ENCODE measurements at places on chromosomes 12 and 14.

DNA sequence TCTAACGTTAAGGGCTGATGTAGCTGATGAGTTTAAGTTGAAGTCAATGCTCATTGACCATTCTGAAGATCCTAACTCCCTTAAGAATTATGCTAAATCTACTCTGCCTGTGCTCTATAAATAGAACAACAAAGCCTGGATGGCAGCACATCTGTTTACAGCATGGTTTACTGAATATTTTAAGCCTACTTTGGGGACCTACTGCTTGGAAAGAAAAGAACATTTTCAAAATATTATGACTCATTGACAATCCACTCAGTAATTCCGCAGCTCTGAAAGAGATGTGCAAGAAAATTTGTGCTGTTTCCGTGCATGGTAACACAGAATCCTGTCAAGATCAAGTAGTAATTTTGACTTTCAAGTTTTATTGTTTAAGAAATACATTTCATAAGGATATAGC, 35.0 kb upstream of the NAV3 start:
- no peak for DNase-seq

GRCh38 chr14:69096781-69097475, 56.0 kb downstream of the DCAF5 start:
- no peak for DNase-seq

DNA sequence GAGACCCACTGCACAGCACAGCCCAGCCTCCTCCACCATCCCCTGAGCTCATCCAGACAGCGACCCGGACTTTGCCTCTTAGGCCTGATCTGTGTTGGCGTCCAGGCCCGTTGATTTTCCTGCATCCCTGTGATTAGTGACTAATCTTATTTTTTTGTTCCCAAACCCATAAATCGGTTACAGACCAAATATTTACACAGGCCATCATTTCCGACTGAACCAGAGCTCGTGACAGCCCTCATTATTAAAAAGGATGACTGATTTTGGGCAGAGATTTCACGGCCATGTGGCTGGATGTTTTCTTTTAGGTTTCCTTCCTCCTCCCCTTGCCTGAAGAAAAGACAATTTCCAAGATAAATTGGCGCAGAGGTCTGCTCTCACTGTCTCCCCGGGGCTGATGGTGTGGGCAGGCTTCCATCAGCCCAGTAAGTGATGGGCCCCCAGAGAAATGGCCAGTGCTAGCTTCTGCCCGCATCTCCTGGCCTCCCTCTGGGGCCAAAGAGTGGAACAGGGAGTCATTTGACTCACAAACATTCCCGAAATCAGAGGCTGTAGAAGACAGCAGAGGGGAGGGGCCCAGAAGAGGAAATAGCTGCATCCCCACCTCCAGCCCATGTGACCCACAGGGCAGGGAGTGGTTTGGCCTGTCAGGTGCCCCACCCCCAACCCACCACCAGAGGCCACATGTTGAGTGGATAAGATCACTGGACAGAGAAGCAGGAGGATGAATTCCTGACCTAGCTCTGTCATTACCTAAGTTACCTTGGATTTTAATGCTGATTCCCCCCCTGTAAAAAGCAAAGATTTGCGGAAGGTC, 283.5 kb downstream of the KSR2 start:
- DNase-seq, result no peak

DNA sequence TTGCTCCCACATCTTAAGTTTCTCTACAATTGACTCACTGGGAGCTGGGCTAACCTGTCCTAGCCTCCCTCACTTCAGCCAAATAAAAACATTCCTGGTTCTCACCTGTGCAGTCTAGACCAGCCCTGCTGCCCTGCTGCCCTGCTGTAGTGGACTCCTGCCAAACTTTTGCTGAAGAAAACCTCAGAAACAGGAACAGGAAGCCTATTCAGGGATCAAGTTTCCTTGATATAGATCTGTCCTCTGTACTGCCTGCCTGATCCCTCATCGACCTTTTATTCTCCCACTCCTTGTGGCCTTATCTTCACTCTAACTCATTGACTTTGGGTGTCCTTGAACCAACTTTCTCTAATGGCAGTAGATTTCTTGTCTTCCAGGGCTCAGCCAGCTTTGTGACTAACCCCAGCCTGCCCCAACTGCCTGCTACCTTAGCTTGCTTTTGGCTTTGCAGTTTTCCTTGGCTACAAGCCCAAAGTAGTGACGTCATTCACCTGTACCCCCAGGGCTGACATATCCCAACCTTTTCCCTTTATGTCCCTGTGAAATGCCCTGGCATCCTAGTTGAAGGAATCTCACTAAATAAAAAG, 234.8 kb downstream of the DUSP6 start:
- DNase-seq, result no peak

- DNase-seq, result no peak
Observed at GRCh38 chr12:117033382-117034221, 65.6 kb downstream of the TESC start.

GRCh38 chr12:123533672-123534643, at the start of gene RILPL1:
Gene RILPL1 (minus strand): TSS chr12:123533719. CDS start chr12:123533482, 237 bp downstream.
- peak; percentile 26 for DNase-seq

DNA sequence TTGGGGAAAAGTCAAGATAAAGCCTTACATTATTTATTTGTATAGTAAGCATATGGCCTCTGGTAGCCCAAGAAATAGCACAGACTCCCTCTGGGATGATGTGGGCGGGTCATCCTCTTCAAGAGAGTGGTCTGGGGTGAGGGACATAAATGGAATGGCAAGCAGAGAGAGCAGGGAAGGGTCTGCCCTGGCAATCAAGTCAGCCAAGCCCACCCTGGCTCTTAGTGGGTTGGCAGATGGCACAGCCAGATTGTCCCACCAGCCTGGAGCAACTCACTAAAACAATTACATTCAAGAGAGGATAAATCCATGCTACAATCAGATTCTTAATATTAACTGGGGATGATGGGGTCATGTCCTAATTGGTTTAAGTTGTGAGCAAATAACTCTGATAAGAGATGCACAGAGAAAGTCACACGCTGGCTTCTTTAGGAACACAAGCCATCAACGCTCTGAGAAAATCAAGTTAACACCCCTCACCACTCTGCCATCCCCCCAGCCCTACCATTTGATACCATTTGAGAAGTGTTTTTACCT, 2.8 kb upstream of the PELI2 start:
- DNase-seq, result no peak

GRCh38 chr12:93121729-93122488, 192.8 kb upstream of the EEA1 start:
- DNase-seq, result no peak

GRCh38 chr14:76955575-76956315, 72.8 kb downstream of the IRF2BPL start:
- DNase-seq, result peak; percentile 78

DNA sequence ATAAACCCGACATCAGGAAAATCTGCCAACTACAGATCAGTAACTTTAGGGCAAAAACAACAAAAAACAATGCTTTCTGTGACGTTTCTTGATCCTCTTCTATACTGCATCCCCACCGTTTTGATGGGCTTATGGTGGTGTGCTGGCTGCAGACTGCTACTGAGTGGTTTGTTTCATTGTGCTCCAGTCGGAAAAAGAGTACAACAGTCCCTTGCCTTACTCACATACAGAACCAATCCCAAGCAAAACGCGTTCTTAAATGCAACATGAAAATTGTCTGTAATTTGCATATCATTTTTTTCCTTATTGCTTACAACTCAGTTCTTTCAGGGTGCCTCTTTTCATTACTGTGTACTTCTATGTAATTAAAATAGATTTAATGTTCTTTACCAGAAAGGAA, 2.3 kb downstream of the ETV6 start:
- DNase-seq, result no peak

DNA sequence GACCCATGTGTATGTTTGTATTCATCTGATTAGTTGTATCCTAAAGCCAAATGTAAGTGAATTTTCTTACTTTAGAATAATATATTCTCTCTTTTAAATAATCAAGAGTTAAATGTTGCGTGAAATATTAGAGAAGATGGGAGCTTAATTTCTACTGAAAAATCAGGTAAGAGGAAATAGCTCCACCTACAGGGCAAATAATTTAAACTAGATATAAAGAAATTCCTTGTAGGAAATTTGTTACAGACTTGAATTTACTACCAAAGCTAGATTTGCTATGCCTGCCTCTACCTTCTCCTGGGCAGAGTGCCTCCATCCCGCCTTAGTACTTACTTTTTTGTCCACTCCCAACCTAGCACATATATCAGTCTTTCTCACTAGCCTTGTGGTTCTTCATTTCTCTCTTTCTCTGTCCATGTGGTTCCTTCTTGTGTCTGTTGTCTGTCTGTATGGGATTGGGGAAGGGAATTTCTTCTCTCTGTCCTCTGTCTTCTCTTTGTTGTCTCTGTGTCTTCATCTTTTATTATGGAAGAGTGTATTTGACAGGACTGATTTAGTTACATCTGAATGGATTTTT, 44.7 kb downstream of the PALS1 start:
- no peak for DNase-seq

DNA sequence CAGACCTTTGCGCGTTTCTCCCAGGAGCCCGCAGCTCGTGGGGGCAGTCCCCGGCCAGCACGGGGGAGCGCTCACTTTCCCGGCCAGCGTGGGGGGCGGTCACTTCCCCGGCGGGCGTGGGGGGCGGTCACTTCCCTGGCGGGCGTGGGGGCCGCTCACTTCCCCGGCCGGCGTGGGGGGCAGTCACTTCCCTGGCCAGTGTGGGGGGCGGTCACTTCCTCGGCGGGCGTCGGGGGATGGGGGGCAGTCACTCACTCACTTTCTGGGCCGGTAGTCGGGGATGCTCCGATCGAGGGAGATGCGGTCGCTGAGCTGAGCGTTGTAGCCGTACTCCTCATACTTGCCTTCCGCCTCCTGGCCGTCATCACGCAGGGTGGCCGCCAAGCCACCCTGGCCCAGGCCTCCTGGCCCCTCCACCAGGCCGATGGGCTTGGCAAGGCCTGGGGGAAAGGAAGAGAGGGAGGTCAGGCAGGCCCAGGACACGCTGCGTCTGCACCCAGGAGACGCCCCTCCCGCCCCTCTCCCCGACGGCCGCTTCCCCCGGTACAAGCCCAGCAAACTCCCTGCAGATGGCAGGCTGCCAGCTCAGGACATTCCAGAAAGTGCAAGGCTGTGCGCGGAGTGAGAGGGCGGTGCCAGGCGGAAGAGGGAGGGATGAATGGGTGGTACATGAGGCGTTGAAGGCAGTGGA, 43.3 kb downstream of the GALNT9 start:
- DNase-seq, result no peak

- no peak for DNase-seq
Observed at GRCh38 chr12:38161123-38162000, 155.2 kb upstream of the ALG10B start.

DNA sequence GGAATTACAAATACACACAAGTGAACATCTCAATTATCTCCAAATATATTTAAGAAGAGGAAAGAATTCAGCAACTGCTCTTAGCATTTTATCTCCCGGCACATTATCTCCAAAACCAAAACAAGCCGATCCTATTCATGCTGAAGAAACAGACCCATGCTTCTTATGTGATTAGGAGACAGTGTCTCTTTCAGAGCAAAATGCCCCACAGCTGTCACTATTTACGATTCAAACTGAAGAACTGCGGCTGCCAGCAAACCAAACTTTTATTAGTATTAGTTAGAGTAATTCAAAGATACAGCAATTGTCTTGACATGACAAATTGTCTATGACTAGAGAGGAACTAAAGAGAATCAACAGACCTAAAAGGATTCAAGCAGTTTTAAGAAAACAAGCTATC, 79.4 kb downstream of the SETD3 start:
- no peak for DNase-seq

DNA sequence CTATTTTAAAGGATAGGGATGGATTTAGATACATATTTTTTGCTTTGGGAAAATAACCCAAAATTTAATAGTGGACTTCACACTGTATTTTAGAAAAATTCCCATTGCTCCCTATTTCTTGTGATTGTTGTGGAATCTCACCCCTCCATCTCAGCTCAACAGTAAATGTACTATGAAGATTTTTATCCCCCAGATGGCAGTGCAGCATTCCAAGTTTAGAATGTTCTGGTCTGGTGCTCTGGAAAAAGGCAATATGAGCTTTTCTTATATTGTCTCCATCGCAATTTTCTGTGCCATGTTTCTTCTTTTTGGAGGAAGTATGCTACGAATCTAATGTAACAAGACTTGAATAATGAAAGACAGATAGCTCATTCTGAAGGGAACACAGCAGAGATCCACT, 471.7 kb upstream of the SYT1 start:
- no peak for DNase-seq

GRCh38 chr12:121538699-121539061, 42.1 kb downstream of the KDM2B start:
- DNase-seq, result peak; percentile 30

GRCh38 chr14:80982711-80983110, 27.3 kb downstream of the TSHR start:
- no peak for DNase-seq

DNA sequence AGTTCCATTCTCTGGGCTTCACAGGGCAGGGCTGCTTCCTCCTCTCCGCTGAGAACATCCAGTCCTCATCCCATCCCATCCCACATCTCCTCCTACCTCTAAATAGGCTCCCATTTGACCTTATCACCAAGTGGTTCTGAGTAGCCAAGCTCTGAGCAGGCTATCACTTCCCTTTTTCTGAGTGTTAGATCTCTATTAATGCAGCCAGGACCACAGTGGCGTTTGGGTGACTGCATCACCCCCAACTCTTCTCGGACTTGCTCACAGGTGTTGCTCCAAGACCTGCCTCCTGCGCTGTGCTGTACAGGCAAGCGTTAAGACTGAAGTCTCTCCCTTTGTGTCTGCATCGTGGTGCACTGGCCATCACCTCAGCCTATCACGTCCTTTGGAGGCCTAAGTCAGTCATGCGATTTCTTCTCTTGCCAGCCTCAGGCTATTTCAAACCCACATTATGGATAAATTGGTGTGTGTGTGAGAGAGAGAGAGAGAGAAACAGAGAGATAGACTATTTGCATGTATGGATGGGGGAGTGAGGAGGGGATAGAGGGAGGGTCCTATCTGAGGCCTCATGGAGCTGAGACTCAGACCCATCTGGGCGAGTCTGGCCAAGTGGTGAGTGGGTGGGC, 12.4 kb upstream of the HHIPL1 start:
- no peak for DNase-seq

DNA sequence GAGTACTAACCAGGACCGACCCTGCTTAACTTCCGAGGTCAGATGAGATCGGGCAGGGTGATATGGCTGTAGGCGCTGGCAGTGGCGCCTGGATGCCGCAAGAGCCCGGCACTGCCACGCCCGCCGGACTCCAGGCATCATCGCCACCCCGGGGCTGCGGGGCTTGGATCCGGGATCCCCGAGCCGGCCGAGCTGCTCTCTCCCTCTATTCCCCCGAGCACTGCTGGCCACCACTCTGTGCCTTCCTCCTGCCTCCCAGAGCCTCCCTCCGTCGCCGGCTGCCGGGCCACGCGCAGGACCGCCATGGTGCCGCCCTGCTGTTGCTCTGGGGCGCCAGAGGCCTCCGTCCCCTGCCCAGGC, 153.2 kb upstream of the ALG10B start:
- DNase-seq, result no peak

DNA sequence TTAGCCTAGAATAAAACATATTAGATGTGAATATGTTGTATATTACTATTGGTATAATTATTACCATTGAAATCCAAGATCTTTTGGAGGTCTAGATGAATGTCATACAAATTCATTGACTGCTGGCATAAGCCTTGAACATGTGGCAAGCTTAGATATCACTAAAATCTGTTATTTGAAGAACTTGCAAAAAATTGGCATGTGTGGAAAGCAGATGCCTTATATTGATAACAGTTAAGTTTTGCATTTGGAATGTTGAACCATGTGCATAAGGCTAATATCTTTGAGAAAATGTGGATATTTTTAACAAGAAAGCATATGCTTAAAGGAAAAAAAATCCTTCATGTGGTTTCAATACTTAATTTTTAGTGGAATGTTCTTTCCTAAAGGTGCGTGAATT, 203.6 kb upstream of the PRICKLE1 start:
- DNase-seq, result no peak

- no peak for DNase-seq
Observed at GRCh38 chr14:55512421-55512820, 67.6 kb upstream of the KTN1 start.

- DNase-seq, result no peak
Observed at GRCh38 chr14:57388067-57388466, 2.3 kb upstream of the NAA30 start.
